Upper lobe of right lung (tissue), 1 donor: ENCODE measurements at places on chromosomes 2 and 18. TPM values are rescaled to one million over a fixed set of nuclear protein-coding genes. Genes with fewer than 3 reads are reported as not detected.
A peak's percentile ranks its signal among the peaks of the same experiment; 100 is the strongest.

The UGT1A4 gene
- total RNA-seq = not detected

The GBX2 gene
- not detected for total RNA-seq

The LOXL3 gene
- total RNA-seq = 8.1 TPM

The IL1A gene
- 1.9 TPM for total RNA-seq

The KIF3C gene
- total RNA-seq = 6.5 TPM

The STAT4 gene
- 8.0 TPM for total RNA-seq

The VSNL1 gene
- total RNA-seq = 1.2 TPM

The FEZ2 gene
- total RNA-seq = 47.1 TPM

The PSD4 gene
- 37.8 TPM for total RNA-seq

The POLR1A gene
- total RNA-seq = 26.6 TPM

The STEAP3 gene
- 14.1 TPM for total RNA-seq

The MDH1B gene
- 0.26 TPM for total RNA-seq

The DSC3 gene
- total RNA-seq = 1.6 TPM

The CHST9 gene
- 0.03 TPM for total RNA-seq

The PNKD gene
- total RNA-seq = 65.4 TPM

The TSPYL6 gene
- total RNA-seq = not detected

GRCh38 chr2:120999377-121000097 lies 263.9 kb downstream of the GLI2 start:
- no peak overlapping the region for H3K4me3 ChIP-seq
- no peak overlapping the region for H3K27ac ChIP-seq
- no peaks in the 10 kb centered on the region for H3K36me3 ChIP-seq
- no peak for DNase-seq

DNA sequence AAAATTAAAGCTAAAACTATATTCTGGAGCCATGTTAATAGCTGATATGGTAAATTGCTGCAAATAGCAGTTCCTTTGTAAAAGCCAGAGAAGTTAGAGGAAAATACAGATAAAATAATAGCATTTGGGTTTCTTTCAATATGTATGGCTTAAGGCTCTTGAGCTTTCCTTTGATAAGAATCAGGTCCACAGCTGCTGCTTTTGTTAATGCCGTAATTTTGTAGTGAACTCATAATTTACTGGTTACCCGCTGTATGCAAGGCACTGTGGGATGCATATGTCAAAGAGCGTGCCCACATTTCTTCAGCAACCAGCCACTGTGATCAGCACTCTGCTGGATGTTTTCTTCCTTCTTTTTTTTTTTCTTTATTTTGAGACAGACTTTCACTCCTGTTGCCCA lies 79.1 kb downstream of the MOGAT1 start:
- H3K4me1 ChIP-seq = no peaks in the 10 kb centered on the region
- H3K4me3 ChIP-seq = no peak overlapping the region
- H3K27me3 ChIP-seq = no peaks in the 10 kb centered on the region
- no peak overlapping the region for H3K27ac ChIP-seq
- no peak for DNase-seq
- no peaks in the 10 kb centered on the region for H3K36me3 ChIP-seq

DNA sequence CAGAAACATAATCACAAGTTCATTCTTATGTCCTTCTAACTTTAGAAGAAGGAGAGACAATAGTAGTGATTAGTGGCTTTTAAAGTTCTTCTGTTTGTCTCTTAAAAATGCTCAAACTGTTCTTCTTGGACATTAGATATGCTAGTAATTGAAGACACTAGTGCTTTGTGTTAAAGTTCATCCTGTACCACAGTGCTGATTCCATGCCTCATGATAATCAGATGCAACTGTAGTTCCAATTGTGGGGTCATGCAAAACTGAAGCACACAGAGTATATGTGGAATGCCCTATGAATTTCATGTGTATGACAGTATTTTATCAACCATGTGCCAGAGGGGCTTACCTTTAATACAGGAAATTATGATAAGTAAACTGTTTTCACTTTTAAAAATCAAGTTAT lies 11.4 kb upstream of the KCNJ13 start:
- H3K4me1 ChIP-seq = no peaks in the 10 kb centered on the region
- H3K36me3 ChIP-seq = peaks cover 65% of the 10 kb centered on the region
- H3K4me3 ChIP-seq = no peak overlapping the region
- DNase-seq = no peak
- H3K27me3 ChIP-seq = no peaks in the 10 kb centered on the region
- H3K27ac ChIP-seq = no peak overlapping the region

DNA sequence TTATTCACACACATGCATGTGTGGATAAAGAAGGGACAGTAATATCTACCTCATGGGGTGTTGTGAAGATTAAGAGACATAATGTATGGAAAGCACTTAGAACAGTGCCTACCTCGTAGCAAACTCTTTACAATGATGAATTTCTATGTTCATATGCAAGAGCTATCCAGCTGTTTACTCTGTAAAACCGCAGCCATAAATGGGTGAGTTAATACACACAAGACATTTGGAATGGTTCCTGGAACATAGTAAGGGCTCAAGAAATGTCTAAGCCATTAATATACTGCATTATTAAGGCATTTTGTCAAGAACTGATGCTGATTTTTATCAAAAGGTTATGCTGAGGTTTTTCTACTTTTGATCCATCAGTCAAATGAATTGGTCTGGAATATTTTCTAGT lies 1076.2 kb downstream of the TSN start:
- no peak overlapping the region for H3K4me3 ChIP-seq
- no peaks in the 10 kb centered on the region for H3K4me1 ChIP-seq
- H3K36me3 ChIP-seq = no peaks in the 10 kb centered on the region
- no peaks in the 10 kb centered on the region for H3K27me3 ChIP-seq

GRCh38 chr2:234134496-234134895 lies 84.0 kb downstream of the SPP2 start:
- no peak overlapping the region for H3K27ac ChIP-seq
- no peak for DNase-seq
- no peaks in the 10 kb centered on the region for H3K36me3 ChIP-seq

DNA sequence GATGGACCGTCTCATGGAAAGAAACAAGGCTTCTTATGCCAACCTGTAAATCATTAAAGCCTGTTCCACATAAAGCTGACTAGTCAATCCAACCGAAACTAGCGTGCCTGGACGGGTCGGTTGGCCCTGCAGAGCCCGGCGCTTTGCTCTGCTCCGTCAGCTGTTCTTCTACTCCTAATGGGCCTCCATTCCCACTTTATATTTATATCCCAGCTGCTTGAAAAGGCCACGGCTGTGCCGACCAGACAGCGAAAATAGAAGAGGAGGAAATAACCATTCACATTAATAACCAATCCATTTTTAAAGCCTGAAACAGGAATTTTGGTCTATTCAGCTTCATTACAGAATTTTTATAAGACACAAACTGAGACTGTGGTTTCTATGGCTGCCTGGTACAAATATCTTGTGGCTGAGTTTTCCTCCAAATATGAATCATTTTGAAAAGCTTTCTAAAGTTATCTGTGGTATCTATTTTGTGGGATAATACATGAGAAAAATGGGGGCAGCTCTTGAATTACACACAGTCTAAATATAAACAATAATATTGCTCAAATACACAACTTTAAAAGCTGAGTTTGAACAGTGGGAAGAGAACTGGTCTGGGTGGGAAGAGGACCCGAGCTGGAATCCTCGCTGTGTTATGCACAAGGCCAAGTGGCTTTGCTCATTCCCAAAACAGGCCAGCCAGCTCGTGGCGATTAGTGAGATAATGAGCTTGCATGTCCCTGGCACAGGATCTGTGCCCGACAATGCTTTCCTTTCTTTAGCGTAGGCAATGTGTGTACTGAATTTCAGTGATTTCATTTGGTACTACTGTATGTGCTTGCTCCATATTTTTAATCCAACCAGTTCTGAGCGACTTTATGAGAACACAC lies 10.5 kb upstream of the FAM124B start:
- DNase-seq = no peak
- H3K36me3 ChIP-seq = no peaks in the 10 kb centered on the region
- no peaks in the 10 kb centered on the region for H3K4me1 ChIP-seq
- no peaks in the 10 kb centered on the region for H3K27me3 ChIP-seq
- no peak overlapping the region for H3K4me3 ChIP-seq
- H3K27ac ChIP-seq = peak overlapping the region; percentile 4

GRCh38 chr2:83826577-83826976 lies 632.5 kb downstream of the SUCLG1 start:
- H3K4me1 ChIP-seq = no peaks in the 10 kb centered on the region
- no peak overlapping the region for H3K4me3 ChIP-seq
- no peak for DNase-seq
- H3K27me3 ChIP-seq = no peaks in the 10 kb centered on the region
- no peak overlapping the region for H3K27ac ChIP-seq

GRCh38 chr2:112692495-112692911 lies 28.3 kb upstream of the NT5DC4 start:
- H3K27me3 ChIP-seq = no peaks in the 10 kb centered on the region
- peak; percentile 72 for DNase-seq
- H3K27ac ChIP-seq = peak overlapping the region; percentile 51

DNA sequence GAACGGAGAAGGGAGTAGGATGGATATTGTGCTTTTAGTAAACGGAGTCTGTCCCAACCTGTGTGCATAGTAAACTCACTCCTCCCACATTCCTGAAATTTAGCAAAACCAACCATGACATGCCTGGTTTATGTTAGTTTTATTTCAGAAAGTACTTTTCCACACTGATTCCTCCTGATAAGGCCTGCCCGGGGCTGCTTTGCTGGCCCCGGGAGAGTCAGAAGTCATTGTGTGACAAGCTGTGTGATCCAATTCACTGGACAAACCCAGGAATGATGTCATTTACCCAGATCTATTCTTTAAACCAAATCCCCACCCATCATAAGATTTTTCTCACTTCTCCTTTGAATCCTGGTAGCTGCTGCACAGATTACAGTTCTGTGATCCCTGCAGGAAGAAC lies 109.0 kb downstream of the SETBP1 start:
- H3K4me3 ChIP-seq = no peak overlapping the region
- no peak overlapping the region for H3K27ac ChIP-seq
- no peaks in the 10 kb centered on the region for H3K27me3 ChIP-seq
- H3K36me3 ChIP-seq = no peaks in the 10 kb centered on the region
- no peak for DNase-seq
- H3K4me1 ChIP-seq = peaks cover 24% of the 10 kb centered on the region

GRCh38 chr2:236772220-236772837 lies 202.7 kb downstream of the ACKR3 start:
- no peak overlapping the region for H3K27ac ChIP-seq
- no peak for DNase-seq
- H3K36me3 ChIP-seq = no peaks in the 10 kb centered on the region
- no peaks in the 10 kb centered on the region for H3K27me3 ChIP-seq
- no peaks in the 10 kb centered on the region for H3K4me1 ChIP-seq

- no peak overlapping the region for H3K27ac ChIP-seq
- no peaks in the 10 kb centered on the region for H3K36me3 ChIP-seq
- H3K4me3 ChIP-seq = no peak overlapping the region
- no peaks in the 10 kb centered on the region for H3K27me3 ChIP-seq
- H3K4me1 ChIP-seq = no peaks in the 10 kb centered on the region
These were observed 47.2 kb upstream of the CDC42EP3 start for GRCh38 chr2:37718515-37719161.

- H3K36me3 ChIP-seq = no peaks in the 10 kb centered on the region
- no peaks in the 10 kb centered on the region for H3K4me1 ChIP-seq
- no peak overlapping the region for H3K27ac ChIP-seq
- no peak overlapping the region for H3K4me3 ChIP-seq
- no peaks in the 10 kb centered on the region for H3K27me3 ChIP-seq
These were observed 37.0 kb downstream of the TFCP2L1 start for GRCh38 chr2:121247971-121248370.

GRCh38 chr2:128732976-128733431 lies 414.3 kb upstream of the HS6ST1 start:
- peaks cover 34% of the 10 kb centered on the region for H3K4me1 ChIP-seq
- no peak overlapping the region for H3K27ac ChIP-seq
- no peak overlapping the region for H3K4me3 ChIP-seq
- DNase-seq = no peak

- DNase-seq = no peak
- H3K27ac ChIP-seq = no peak overlapping the region
- H3K36me3 ChIP-seq = peaks cover 20% of the 10 kb centered on the region
- no peaks in the 10 kb centered on the region for H3K27me3 ChIP-seq
- no peak overlapping the region for H3K4me3 ChIP-seq
These were observed 13.1 kb downstream of the CHST10 start for GRCh38 chr2:100404411-100404810.

- no peaks in the 10 kb centered on the region for H3K36me3 ChIP-seq
- H3K4me1 ChIP-seq = no peaks in the 10 kb centered on the region
- no peaks in the 10 kb centered on the region for H3K27me3 ChIP-seq
- no peak for DNase-seq
These were observed 145.8 kb downstream of the CAPN13 start for GRCh38 chr2:30661173-30662107.

GRCh38 chr2:112720785-112721184 lies at the start of gene NT5DC4:
Gene NT5DC4 (plus strand): TSS chr2:112721020. CDS start chr2:112721080, 60 bp downstream.
- no peak for DNase-seq
- H3K27me3 ChIP-seq = no peaks in the 10 kb centered on the region
- H3K36me3 ChIP-seq = no peaks in the 10 kb centered on the region
- H3K4me3 ChIP-seq = no peak within 1 kb of the TSS
- no peak within 1 kb of the TSS for H3K27ac ChIP-seq

DNA sequence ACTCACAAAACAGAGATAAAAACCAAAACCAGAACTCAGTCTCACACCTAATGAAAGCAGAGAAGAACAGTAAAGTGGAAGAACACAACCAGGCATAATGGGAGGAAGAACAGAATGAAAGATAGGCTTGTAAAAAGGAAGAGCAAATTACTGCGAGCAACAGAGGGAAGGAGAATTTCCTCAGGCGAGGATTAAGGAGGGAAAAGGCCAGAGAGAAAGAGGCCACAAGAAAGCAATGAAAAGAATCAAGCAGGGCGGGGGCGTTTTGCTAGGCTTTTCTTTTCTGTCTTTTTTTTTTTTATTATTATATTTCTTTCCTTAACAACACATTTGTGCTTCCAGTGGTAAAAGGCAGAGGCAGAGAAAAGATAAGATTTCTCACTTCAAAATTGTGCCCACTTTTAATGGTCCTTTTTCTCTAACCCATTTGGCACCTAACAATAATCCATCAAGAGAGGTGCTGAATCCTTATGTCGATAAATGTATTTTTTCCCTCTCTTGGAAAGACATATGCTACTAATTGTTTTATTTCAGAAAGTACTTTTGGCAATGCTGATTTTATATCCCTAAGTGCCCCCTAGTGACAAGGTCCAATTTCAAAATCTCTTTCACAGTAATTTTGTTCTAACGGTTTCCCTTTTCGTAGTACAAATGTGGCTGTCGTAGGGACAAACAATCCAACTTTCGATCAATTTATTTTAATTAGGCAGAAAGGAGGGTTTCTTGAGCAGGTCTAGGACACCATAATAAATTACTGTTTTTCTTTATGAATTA lies 138.7 kb upstream of the AQP4 start:
- no peaks in the 10 kb centered on the region for H3K4me1 ChIP-seq
- H3K27ac ChIP-seq = no peak overlapping the region
- H3K27me3 ChIP-seq = no peaks in the 10 kb centered on the region
- no peak for DNase-seq
- H3K4me3 ChIP-seq = no peak overlapping the region

DNA sequence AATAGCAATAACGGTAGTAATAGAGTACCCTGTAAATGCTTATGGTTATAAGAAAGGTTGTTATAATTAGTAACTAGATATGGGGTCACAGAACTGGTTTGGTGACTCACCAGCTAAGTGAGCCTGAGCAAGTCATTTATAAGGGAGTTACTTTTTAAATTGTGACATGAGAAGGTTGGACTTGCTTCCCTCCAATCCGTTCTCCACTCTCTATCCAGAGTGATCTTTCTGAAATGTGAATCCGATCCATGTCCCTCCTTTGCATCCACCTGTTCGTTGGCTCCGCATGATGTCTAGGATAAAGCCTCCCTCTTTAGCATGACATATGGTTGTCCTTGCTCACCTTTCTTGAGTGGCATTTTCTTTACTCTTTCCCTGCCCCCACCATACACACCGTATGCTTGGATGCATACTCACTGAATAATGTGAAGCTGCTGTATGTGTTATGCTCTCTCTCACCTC lies 83.1 kb downstream of the CDC42EP3 start:
- H3K27ac ChIP-seq = no peak overlapping the region
- H3K4me3 ChIP-seq = no peak overlapping the region
- H3K36me3 ChIP-seq = no peaks in the 10 kb centered on the region
- no peaks in the 10 kb centered on the region for H3K27me3 ChIP-seq
